NCI-H1105 (cell line): ENCODE measurements at places on chromosomes 11 and 22.

DNA sequence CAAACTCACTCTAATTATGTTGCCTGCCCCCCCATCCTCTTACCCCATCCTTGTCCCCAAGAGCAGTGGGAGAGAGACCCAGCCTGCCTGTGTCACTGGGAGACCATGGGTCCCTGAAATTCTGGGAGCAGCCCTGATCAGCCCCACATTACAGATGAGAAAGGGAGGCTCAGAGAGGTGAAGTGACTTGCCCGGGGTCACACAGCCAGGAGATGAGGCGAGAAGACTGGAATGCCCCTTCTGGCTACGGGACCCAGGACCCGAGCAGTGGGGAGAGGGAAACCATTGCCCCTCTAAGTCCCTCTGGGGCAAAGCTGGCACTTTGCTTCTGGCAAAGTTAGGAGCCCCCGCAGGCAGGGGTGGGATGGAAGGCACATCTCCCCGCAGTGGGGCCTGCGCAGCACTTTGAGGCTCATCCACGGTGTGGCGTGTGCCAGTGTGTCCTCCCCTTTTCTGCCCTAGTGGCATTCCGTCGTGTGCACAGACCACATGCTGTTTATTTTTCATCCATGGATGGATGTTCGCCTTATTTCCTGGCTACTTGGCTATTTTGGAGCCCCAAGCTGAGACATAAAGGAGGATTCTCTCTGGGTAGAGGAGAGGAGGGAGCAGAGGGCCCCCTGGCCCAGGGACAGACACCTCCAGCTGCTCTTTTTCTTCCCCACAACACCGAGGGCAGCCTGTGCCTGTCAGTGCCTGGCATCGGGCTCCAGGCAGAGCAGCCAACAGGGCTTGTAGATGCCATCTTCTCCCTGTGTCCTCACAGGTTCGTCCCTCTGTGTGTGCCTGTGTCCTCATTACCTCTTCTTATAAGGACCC, 3.7 kb upstream of the FGF3 start:
- DNase-seq, result no peak

DNA sequence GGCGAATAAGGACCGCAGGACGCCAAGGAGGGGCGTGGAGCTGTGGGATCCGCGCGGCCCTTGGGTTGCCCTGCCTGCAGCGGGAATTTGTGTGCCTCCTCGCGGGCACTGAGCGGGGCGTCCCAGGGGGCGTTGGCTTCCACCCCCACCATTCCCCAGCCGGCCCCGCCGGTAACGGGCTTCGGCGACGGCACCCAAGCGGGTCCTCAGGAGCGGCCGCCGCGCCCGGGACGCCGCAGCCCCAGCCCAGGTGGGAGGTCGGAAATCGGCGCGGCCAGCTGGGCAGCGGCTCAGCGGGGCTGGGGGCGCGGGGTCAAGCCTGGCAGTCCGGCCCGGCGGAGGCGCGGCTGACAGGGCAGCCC, 320 bp downstream of the CLTCL1 start:
- no peak for DNase-seq

DNA sequence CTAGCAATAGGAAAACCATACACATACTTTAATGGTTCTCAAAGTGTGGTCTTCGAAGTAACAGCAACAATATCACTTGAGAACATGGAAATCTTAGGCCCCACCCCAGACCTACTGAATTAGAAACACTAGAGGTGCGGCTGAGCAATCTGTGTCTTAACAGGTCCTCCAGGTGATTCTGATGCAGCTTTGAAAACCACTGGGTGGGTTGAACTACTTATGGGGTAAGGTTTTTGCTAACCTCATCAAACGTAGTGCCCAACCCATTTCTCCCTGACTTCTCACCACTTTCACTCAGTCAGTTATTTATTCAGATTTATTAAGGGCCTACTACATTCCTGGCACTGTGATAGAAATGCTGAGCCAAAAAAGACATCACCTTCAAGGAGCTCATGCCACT, 3.7 kb downstream of the MPZL2 start:
- no peak for DNase-seq

DNA sequence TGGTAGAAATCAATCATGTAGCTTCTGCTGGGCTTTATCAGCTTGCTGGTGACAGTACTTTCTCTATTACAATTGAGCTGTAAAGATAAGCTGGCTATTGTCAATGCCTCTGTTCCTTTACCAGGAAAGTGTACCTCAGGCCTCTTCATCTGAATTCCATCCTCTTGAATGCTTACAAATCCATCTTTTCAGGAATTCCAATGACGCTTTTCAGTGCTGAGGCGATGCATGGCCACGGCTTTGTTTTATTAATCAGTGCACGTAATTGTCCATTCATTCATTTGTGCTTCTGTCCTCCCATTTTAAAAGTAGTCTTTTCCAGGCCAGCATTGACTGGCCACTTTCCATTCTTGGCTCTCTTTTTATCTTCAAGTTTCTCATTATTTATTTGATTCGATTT, 202.0 kb downstream of the PGR start:
- no peak for DNase-seq

- DNase-seq, result no peak
Observed at GRCh38 chr11:103959279-103959942, 77.0 kb upstream of the DDI1 start.

GRCh38 chr22:46542011-46542985, 4.9 kb upstream of the CELSR1 start:
- peak; percentile 40 for DNase-seq

GRCh38 chr22:40348025-40348658, 1.8 kb downstream of the ADSL start:
- no peak for DNase-seq
